GM13976 (cell line): ENCODE measurements at places on chromosomes 16 and 17.

GRCh38 chr17:57861000-57861789 is 11.4 kb upstream of the MRPS23 start:
- DNase-seq, result peak; percentile 55

DNA sequence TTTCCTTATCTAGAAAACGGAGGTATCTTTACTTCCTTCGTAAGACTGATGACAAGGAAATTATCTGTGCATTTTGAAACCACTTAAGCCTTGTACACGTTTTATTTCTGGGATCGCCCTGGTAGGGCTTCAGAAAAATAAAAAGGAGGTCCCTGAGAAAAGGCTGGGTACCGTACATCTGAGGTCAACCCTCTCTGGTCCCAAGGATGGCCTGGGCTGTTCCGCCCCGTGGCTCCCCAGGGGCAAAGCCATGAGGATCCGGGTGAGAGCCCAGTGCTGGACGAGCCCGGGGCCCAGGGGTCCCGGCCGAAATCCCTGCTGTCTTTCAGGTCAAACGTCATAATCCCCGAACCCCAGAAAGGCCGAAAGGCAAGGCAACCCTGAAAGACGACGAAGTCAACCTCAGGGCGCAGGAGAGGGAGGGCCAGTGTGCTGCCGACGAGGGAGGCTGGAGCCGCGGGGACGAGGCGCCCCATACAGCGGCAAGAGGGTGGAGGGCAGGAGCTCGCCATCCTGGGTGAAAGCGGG is 656 bp upstream of the FUS start:
- DNase-seq, result no peak

- no peak for DNase-seq
These were observed 11.9 kb downstream of the CEP131 start for GRCh38 chr17:81210868-81211267.

DNA sequence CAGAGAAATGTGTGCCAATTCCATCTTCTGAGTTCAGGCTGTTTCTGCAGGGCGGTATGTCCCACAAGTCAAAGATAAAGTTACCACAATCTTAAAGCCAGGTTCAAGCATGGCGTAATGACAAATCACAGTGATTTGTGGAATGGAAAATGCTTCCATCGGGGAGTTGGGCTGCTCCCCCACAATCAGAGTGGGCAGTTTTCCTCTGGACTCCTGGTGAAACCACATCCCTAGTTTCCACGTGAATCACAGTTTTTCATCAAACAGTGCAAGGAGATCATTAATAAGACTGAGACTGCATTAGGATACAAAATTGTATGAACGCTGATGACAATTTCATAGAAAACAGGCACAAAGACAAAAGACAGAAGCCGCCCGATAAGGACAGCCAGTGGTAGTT is 3.6 kb downstream of the LITAF start:
- DNase-seq, result no peak

DNA sequence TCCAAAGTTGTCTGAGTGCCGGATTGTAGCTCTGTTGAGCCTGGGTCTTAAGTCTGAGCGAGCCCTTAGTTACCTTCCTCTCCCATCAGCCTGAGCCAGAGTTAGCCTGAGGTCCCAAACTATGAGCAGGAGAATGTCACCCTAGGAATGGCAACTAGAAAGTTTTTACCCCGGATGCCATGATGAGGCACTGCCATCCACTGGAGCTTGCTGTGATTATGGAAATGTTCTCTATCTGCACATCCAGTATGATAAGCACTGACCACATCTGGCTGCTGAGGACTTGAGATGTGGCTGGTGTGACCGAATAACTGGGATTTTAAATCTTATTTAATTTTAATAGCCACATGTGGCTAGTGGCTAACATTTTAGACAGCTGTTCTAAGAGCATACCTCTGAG is 550.0 kb downstream of the CDH13 start:
- no peak for DNase-seq

DNA sequence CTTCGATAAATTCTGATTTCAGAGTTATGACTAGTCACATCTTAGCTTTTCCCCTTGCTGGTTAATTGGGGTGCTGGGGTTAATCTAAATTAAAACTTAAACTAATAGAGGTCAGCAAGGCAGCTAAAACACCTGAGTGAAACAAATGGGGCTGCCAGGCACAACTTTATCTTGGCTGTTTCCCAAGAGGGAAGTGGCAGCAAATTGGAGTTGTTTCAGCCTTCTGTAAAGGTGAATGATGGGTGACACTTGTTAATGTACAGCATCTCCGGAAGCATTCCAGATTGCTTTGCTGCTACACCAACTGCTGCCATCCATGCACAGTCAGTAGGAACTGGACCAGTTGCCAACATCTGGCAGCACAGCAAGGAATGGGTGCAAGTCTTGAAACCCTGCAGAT is 43.9 kb downstream of the AATF start:
- no peak for DNase-seq

GRCh38 chr16:9007177-9007794 is 43.6 kb upstream of the USP7 start:
- no peak for DNase-seq

DNA sequence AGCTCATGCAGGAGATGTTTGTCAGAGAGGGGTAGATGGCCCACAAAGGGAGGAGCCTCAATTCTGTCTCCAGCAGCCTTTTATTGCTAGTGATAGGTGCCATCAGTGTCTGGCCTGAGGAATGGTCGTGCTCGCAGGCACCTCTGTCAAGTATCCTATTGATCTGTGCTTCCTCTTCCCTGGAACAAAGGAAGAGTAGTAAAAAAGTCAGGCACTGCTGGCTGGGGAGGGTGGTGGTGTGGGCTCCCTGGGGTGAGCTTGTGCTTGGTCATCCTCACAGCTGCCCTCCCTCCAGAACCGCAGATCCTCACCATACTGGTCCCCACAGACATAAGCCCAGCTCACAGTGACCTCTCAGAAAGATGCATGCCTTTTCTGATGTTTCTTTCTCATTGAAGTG is 15.0 kb upstream of the SALL1 start:
- DNase-seq, result no peak

GRCh38 chr16:49556606-49557446 is 183.2 kb downstream of the C16orf78 start:
- no peak for DNase-seq
